ENCODE measurements at places on chromosomes 12 and 14. TPM values are rescaled to one million over a fixed set of nuclear protein-coding genes. Genes with fewer than 3 reads are reported as not detected.

GRCh38 chr12:108565976-108566375 is 3.6 kb downstream of the ISCU start:
- peak; percentile 54 for DNase-seq
- H3K36me3 ChIP-seq, result peaks cover 45% of the 10 kb centered on the region
- H3K4me1 ChIP-seq, result peaks cover 21% of the 10 kb centered on the region
- no peak overlapping the region for H3K27ac ChIP-seq
- H3K27me3 ChIP-seq, result no peaks in the 10 kb centered on the region

- no peaks in the 10 kb centered on the region for H3K36me3 ChIP-seq
- no peaks in the 10 kb centered on the region for H3K27me3 ChIP-seq
- no peak overlapping the region for H3K4me3 ChIP-seq
Observed at GRCh38 chr12:67155863-67156262, 113.3 kb upstream of the CAND1 start.

GRCh38 chr12:4828176-4828575 is 81.5 kb upstream of the KCNA1 start:
- H3K4me3 ChIP-seq, result no peak overlapping the region
- H3K27me3 ChIP-seq, result no peaks in the 10 kb centered on the region

DNA sequence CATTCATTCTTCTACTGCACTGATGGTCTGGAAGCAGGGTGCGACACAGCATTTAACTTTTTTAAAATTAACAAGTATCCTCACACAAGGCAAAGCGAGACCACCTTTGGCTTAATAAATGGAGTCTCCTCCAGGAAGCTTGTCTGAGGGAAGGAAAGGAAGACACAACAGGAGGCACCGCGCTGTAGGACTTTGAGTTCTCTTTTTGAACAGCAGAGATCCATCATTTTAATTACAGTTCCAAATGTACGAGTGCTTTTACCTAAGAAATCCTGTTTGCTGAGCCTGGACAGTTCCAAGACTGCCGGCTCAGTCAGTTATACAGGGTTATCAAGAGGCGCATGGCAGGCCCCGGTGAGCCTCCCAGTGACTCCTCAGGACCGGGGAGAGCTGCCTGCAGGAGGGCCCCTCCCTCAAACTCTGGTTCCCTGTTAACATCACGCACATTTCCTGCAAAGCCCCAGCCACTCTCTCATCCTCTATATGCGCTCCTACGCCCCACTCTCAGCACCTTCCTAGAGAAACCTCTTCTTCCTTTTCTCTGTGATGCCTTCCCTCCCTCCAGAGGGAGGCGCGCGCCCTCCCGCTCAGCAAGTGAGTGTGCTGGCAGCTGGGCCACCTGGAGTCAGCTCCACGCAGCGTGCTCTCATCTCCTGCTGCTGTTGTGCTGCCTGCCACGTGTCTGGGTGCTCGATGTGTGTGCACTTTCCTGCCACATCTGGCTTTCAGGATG is 46.1 kb downstream of the STX2 start:
- no peak overlapping the region for H3K4me3 ChIP-seq
- H3K4me1 ChIP-seq, result peaks cover 6% of the 10 kb centered on the region

DNA sequence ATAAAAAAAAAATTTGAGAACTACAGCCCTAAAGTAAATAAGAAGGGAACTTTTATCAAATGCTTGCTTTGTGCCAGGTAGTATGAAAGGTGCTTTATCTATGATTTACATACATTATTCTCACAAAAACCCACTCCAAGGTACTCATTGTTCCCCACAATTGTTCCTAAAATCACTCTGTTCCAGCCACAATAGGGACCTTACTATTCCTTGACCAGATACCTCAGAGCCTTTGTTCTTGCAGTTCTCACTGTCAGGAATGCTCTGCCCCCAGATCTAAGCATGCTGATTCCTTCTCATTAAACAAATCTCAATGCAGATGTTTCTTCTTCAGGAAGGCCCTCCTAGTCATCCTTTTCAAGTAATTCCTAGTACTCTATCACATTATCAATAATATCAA is 60.2 kb downstream of the PPP1R12A start:
- no peaks in the 10 kb centered on the region for H3K4me1 ChIP-seq
- no peak overlapping the region for H3K27ac ChIP-seq
- no peaks in the 10 kb centered on the region for H3K27me3 ChIP-seq
- no peak overlapping the region for H3K4me3 ChIP-seq

GRCh38 chr14:64689289-64689688 is 14.9 kb upstream of the PLEKHG3 start:
- H3K4me3 ChIP-seq, result no peak overlapping the region
- peaks cover 10% of the 10 kb centered on the region for H3K27me3 ChIP-seq
- H3K4me1 ChIP-seq, result no peaks in the 10 kb centered on the region
- H3K27ac ChIP-seq, result no peak overlapping the region
- H3K36me3 ChIP-seq, result no peaks in the 10 kb centered on the region
- no peak for DNase-seq

- H3K27ac ChIP-seq, result no peak overlapping the region
- H3K36me3 ChIP-seq, result peaks cover 12% of the 10 kb centered on the region
- no peaks in the 10 kb centered on the region for H3K27me3 ChIP-seq
- no peak overlapping the region for H3K4me3 ChIP-seq
- DNase-seq, result no peak
Observed at GRCh38 chr12:57808351-57808750, 10.2 kb downstream of the AVIL start.

DNA sequence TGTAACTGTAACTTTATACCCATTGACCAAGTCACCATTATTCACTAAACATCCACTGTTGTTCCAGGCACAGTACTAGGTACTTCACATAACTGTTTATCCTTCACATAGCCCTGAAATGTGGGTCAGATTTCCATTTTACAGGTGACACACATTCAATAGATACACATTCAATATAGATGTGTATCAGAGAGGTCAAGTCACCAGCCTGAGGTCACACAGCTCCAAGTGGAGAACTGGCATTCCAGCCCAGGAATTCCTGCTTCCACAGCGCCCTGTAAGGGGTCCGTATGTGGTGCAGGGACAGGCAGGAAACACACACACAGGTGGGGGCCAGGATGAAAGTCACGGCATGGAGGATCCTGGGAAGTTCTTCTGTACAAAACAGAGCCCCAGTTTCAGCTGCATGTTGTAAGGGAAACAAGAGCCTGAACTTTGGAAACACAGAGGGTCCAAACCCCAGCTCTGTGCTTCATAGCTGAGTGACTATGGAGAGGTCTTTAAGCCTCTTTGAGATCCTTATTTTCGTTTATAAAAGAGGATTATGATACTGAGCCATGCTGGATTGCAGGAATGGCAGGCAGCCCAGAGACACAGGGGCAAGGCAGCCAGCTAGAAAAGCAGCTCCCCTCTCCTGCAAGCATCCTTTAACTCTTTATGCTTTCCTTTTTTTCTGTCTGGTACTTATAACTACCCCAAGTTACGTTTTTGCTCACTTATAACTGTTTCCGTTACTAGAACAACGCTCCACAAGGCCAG is 50.3 kb upstream of the DICER1 start:
- no peaks in the 10 kb centered on the region for H3K27me3 ChIP-seq
- H3K4me3 ChIP-seq, result no peak overlapping the region
- H3K36me3 ChIP-seq, result no peaks in the 10 kb centered on the region
- H3K4me1 ChIP-seq, result no peaks in the 10 kb centered on the region
- H3K27ac ChIP-seq, result no peak overlapping the region
- DNase-seq, result no peak

- H3K27me3 ChIP-seq, result peaks cover 5% of the 10 kb centered on the region
- DNase-seq, result no peak
- no peak overlapping the region for H3K27ac ChIP-seq
- no peak overlapping the region for H3K4me3 ChIP-seq
- H3K36me3 ChIP-seq, result no peaks in the 10 kb centered on the region
- peaks cover 15% of the 10 kb centered on the region for H3K4me1 ChIP-seq
Observed at GRCh38 chr14:101118746-101119591, 215.4 kb upstream of the RTL1 start.

NTF3 gene
- total RNA-seq, result 8.9 TPM

MSI1 gene
- total RNA-seq, result 16.0 TPM

SLC6A15 gene
- total RNA-seq, result 14.0 TPM

TPPP2 gene
- total RNA-seq, result not detected

All from astrocyte (in vitro differentiated cells and primary cell).